Activated CD8-positive, alpha-beta T cell treated with anti-CD3 and anti-CD28 coated beads for 36 hours (primary cell): ENCODE measurements at places on chromosomes 3 and 15. TPM values are rescaled to one million over a fixed set of nuclear protein-coding genes. Genes with fewer than 3 reads are reported as not detected.

DNA sequence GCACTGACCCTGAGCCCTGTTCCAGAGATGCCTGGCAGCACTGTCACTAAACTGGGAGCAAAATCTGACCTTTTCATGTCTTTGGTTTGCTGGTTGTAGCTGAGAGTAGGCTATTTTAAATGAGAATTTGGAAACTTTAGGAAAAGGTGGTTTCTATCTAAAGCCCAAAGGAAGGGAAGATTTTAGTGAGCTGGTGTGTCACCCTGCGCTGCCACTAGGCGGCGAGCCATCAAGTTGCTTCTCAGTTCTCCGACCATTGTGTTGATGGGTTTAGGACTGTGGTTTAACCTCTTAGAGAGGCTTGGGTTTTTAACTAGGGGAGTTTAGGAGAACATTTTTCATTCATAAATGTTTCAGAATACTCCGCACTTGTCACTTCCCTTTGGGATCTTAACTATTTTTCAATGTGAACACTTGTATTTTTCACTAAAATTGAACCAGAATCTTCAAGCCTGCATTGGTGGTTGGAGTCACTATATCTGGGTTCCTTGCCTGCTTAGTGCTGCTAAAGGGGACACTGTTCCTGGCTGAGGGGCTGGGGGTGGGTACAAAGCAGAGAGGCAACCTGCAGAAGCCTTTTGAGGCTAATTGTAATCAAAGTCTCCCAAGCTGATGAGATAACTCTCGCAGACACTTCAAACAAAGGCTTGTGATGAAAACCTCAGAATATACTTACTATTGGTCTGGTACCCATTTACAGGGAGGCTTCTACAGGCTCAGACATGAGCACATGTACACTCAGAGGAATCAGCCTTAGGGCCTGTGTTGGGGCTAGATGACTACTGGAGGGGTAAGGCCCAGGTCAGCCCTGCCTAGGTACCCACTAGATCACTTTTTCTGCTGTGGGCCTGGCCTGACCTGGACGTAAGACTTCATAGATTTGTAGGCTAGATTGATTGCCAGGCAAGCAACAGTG is 16.8 kb downstream of the EXOSC7 start:
- peaks cover 57% of the 10 kb centered on the region for H3K4me1 ChIP-seq
- H3K36me3 ChIP-seq, result peaks cover 53% of the 10 kb centered on the region
- H3K27ac ChIP-seq, result no peak overlapping the region
- H3K4me3 ChIP-seq, result no peak overlapping the region
- DNase-seq, result peak; percentile 34

DNA sequence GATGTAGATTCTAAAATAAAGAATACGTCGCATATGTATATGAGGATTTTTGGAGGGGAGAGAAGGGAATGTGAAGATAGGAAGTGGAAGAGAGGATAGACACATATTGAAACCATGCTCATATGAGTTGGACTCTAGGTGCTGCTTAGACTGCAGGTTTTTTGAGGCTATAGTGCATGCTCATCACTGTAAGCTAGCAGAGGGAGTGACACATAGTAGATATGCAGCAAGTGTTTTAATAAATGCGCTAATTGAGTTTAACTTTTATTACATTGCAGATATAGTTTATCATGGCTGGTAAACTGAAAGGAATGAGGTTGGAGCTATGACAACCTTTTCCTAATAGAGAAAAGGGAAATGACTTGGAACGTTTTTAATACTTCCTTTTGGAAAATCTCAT is 7.7 kb downstream of the SEMA6D start:
- DNase-seq, result no peak
- no peaks in the 10 kb centered on the region for H3K36me3 ChIP-seq
- peaks cover 13% of the 10 kb centered on the region for H3K27me3 ChIP-seq
- H3K4me1 ChIP-seq, result no peaks in the 10 kb centered on the region
- H3K4me3 ChIP-seq, result no peak overlapping the region

DNA sequence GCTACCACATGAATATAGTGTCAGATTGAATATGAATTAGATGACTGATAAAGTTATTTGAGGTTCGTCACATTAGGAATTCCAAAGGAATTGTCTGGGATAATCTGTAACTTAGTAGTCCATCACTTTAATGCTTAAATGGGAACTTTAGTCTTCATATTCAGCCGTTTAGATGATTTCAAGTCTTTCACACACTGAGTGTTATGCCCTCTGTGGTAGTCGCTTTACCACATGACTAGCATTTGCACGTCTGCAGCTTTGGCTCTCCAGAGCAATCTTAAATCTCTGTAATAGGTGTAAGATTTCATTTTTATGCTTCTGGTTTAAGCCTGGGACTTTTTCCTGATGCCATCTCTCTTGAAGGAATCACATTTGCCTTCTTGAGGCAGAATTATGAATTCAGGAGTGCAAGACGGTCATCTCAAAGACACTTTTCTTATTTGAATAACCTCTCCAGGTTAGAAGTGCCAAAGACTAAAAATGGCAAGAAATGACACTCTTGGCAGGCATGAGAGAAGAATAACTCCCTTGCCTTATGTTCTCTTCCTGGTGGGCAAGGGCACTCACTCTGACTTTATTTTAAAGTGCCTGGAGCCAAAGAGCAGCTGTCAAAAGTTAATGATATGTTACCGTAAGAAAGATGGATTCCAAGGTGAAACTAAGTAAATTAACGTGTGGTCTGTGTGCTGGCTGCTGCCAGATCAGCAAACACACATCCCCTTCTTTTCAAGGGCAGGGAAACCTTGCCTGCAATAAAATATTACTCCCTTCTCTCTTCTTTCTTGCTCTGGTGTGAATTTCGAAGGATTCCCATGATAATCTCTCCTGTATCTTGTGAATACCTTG is 153.3 kb downstream of the B3GALNT1 start:
- no peaks in the 10 kb centered on the region for H3K36me3 ChIP-seq
- no peak overlapping the region for H3K4me3 ChIP-seq
- peaks cover 13% of the 10 kb centered on the region for H3K4me1 ChIP-seq
- peaks cover 7% of the 10 kb centered on the region for H3K27me3 ChIP-seq
- DNase-seq, result no peak

DNA sequence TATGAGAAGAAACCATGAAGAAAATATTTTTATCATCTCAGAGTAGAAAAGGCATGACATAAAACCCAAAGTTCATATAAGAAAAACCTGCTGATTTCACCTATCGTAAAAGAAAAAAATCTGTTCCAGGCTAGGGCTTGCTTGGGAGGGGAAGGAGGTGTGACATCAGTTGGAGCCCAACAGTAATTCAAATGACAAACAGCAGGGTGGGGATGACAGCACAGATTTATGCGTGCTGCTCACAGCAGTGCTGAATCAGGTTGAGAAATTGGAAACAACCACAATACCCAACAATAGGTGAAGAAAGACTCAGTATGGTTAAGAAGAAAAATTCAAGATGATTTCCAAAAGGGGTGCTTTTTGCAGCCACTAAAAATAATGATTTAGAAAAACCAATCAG is 172.4 kb downstream of the PDE8A start:
- no peak overlapping the region for H3K27ac ChIP-seq
- no peak overlapping the region for H3K4me3 ChIP-seq
- no peak for DNase-seq
- peaks cover 16% of the 10 kb centered on the region for H3K4me1 ChIP-seq
- peaks cover 3% of the 10 kb centered on the region for H3K27me3 ChIP-seq

DNA sequence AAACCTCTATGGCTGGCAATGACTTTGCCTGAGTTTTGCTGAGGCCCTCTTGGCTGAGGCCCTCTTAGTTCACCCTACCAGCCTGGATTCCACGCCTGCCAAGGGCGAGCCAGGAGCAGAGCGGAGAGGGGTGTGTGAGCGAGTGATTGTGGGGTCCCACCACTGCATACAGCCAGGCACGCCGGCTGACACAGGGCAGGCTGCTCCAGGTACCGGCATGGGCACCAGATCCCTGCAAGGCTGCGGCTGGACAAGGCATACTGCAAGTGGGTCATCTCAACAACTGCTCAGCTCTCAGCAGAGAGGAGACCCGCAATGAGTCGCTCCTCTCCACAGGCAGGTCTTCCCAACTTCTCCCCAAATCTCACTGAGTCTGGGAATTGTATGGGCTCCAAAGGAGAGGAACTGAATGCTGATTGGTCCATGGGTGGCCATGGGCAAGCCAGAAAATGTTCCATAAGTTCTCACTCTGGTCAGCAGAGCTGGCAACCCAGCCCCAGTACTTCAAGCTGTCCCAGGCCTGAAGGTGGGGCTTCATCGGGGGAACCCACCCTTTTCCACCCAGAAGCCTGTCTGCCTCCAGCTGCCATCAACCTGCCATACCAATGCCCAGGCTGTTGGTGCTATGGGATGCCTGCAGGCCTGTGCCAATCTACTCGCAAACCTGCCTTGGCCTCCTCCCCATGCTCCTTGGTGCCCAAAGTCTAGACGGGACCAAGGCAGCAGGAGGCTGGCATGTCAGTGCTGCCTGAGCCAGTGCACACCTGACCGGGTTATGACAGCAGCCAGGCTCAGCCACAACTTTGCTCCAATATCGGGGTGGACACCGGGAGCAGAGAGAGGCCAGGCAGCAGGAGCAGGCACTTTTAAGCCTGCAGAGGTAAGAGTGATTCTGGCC is 1273.6 kb upstream of the GBE1 start:
- no peaks in the 10 kb centered on the region for H3K36me3 ChIP-seq
- H3K4me1 ChIP-seq, result no peaks in the 10 kb centered on the region
- H3K4me3 ChIP-seq, result no peak overlapping the region
- H3K27me3 ChIP-seq, result no peaks in the 10 kb centered on the region

DNA sequence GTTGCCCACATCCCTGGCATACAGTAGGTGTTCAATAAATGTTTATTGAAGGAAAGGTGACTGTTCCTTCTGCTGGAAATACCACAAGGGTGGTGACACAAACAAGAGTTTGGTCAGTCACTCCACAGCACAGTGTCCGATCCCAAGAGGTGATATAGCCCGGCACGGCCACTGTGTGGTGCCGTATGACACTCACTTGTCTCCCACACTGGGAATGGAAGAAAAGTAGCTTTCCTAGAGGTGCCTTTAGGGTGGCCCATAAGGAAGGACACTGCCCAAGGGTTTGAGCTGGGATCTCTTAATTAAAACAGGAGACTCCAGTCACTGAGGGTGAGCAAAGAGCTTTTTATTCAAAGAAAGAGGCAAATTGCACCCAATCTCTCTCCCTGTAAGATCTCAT is 40.5 kb downstream of the TGM4 start:
- no peaks in the 10 kb centered on the region for H3K36me3 ChIP-seq
- H3K27me3 ChIP-seq, result peaks cover 2% of the 10 kb centered on the region
- no peak overlapping the region for H3K4me3 ChIP-seq
- no peak for DNase-seq
- H3K4me1 ChIP-seq, result no peaks in the 10 kb centered on the region

DNA sequence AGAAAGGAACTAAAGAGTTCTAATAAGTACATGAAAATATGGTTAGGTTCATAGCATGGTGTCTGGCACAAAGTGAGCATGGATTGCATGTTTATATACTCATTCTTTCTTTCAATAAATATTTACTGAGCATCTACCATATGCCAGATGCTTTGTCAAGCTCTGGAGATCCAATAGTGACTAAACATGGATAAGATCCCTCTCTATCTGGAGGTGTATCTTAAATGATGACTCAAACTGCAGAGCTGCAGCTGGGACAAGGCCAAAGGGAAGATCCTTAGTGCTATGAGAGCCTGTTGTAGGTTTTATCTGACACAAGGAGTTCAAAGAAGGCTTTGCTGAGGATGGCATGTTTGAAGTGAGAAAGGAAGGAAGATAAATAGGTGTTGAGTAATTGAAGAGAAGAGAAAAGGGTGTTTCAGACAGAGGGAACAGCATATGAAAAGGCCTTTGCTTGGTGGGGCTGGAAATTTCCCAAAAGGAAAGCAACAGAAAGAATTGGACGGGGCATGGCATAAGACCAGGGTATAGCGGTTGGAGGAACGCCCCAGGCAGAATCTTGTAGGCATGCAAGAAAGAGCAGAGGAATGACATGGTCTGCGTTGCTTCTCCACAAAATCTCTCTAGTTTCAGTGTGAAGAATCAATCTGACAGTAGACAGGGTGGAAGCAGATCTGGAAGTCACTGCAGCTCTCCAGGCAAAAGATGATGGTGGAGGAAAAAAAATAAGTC is 239.9 kb upstream of the LRTM1 start:
- H3K27me3 ChIP-seq, result no peaks in the 10 kb centered on the region
- H3K4me3 ChIP-seq, result no peak overlapping the region
- no peak for DNase-seq
- no peak overlapping the region for H3K27ac ChIP-seq
- H3K4me1 ChIP-seq, result no peaks in the 10 kb centered on the region
- no peaks in the 10 kb centered on the region for H3K36me3 ChIP-seq

- peaks cover 55% of the 10 kb centered on the region for H3K4me1 ChIP-seq
- no peaks in the 10 kb centered on the region for H3K27me3 ChIP-seq
- H3K36me3 ChIP-seq, result peaks cover 92% of the 10 kb centered on the region
- no peak for DNase-seq
- peak overlapping the region; percentile 98 for H3K4me3 ChIP-seq
- peak overlapping the region; percentile 98 for H3K27ac ChIP-seq
Observed at GRCh38 chr15:81299630-81300273, 24.2 kb downstream of the STARD5 start.

- DNase-seq, result no peak
- no peak overlapping the region for H3K27ac ChIP-seq
- no peaks in the 10 kb centered on the region for H3K27me3 ChIP-seq
- H3K36me3 ChIP-seq, result no peaks in the 10 kb centered on the region
- no peak overlapping the region for H3K4me3 ChIP-seq
Observed at GRCh38 chr3:87550892-87551291, 274.5 kb upstream of the POU1F1 start.

DNA sequence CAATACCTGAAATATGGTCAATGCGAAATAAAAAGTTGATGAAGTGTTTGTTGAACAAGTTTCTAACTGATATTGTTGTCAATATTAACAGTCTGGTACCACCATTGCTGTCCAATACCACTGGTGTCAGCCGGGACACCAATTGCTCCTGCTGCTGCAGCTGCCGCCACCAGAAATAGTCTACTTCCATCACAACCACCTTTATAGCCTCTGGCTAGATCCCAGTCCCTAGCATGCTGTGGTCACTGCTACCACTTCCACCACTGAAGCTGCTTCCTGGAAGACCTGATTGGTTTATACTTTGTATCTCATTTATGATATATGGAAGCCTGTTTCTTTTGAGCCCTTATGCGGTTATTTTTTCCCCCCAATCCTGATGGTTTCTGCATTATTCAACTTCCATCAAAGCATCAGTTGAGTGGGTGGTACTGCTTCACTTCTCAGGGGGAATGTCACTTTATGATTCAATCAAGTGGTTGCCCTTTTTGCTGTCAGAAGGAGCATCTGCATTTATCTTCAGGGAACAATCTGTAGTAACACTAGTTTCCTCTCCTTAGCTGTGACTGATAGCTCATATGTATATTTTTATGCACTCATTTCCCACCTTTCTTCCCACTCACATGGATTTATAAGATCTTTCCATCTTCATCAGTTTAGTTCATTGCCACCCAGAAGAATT is 11.7 kb downstream of the LNP1 start:
- H3K36me3 ChIP-seq, result peaks cover 35% of the 10 kb centered on the region
- H3K4me1 ChIP-seq, result no peaks in the 10 kb centered on the region
- H3K4me3 ChIP-seq, result no peak overlapping the region
- no peaks in the 10 kb centered on the region for H3K27me3 ChIP-seq
- no peak overlapping the region for H3K27ac ChIP-seq

- no peaks in the 10 kb centered on the region for H3K27me3 ChIP-seq
- H3K27ac ChIP-seq, result no peak overlapping the region
- no peaks in the 10 kb centered on the region for H3K36me3 ChIP-seq
- H3K4me3 ChIP-seq, result no peak overlapping the region
Observed at GRCh38 chr3:77871436-77871835, 831.5 kb downstream of the ROBO2 start.

- H3K4me1 ChIP-seq, result no peaks in the 10 kb centered on the region
- no peak overlapping the region for H3K27ac ChIP-seq
- H3K27me3 ChIP-seq, result peaks cover 22% of the 10 kb centered on the region
- H3K36me3 ChIP-seq, result no peaks in the 10 kb centered on the region
- DNase-seq, result no peak
- H3K4me3 ChIP-seq, result no peak overlapping the region
Observed at GRCh38 chr3:100836661-100837060, 127.4 kb downstream of the TFG start.

PLCB2 gene
- 58.8 TPM for total RNA-seq

SPINK8 gene
- not detected for total RNA-seq

COL6A5 gene
- not detected for total RNA-seq

TMEM207 gene
- total RNA-seq, result not detected

SLC25A38 gene
- 25.0 TPM for total RNA-seq

SCAPER gene
- 31.4 TPM for total RNA-seq
